Mesenchymal stem cell (in vitro differentiated cells and primary cell): ENCODE measurements at places on chromosomes 6 and 20.

- DNase-seq = no peak
Measured at GRCh38 chr6:22221211-22221610, 75.6 kb downstream of the PRL start.

GRCh38 chr20:10572853-10573252 is 100.9 kb downstream of the JAG1 start:
- DNase-seq = no peak

GRCh38 chr20:14312001-14312400 is 25.4 kb downstream of the FLRT3 start:
- DNase-seq = no peak

DNA sequence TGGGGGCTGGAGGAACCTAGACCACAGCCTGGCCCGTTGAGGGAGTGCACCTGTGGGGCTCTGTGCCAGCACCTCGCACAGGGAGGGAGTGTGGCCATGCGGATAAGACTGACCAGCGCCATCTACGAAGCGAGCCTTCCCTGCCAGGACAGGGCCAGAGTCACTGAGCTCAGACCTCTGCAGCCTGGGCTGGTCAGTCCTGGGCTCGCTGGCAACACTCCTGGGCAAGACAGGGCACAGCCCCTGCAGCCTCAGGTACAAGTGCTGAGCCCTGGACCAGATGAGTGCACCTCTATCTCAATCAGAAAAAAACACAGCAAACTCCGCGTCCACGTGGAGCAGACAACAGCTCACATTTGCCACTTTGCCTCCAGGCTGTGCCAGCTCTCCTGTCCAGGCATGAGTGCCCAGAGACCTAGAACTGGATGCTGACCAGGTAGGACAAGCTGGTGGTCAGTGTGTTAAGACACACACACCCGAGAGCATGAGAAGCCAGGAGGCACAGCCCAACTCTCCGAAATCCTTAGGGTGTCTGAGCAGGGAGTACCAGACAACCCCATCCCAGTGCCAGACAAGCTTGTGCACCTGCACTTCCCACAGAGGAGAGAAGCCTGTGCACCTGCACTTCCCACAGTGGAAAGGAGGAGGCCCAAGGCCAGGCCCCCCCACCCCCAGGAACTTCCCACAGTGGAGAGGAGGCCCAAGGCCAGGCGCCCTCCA is 4.9 kb downstream of the ARFRP1 start:
- no peak for DNase-seq

GRCh38 chr20:40710603-40711002 is 21.6 kb upstream of the MAFB start:
- DNase-seq = no peak

- DNase-seq = no peak
Measured at GRCh38 chr6:1477432-1478090, 88.2 kb downstream of the FOXF2 start.

DNA sequence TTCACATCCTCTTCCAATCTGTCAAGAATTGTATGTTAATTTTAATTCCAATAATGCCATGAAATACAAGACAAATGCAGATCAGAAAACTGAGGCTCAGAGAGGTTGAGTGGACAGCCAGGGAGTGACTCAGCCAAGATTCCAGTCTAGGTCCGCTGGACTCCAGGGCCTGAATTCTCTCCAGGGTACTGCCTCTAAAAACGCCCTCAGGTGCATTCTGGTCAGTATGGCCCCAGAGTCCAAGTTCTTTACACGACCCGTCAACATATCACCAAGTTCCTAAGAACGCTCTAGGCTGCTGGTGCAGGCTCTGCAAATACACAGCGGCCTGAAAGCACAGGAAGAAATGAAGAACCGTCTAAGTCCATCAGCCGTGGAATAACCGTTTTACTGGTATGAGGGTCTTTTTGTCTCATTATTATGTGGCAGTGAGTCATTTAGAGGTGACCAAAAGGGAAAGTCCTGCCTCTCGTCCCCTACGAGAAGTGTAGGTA is 709 bp upstream of the ASXL1 start:
- DNase-seq = no peak

- DNase-seq = no peak
Measured at GRCh38 chr6:11450037-11450436, 87.5 kb upstream of the TMEM170B start.

- DNase-seq = peak; percentile 30
Measured at GRCh38 chr20:58407201-58407873, 18.3 kb downstream of the VAPB start.

DNA sequence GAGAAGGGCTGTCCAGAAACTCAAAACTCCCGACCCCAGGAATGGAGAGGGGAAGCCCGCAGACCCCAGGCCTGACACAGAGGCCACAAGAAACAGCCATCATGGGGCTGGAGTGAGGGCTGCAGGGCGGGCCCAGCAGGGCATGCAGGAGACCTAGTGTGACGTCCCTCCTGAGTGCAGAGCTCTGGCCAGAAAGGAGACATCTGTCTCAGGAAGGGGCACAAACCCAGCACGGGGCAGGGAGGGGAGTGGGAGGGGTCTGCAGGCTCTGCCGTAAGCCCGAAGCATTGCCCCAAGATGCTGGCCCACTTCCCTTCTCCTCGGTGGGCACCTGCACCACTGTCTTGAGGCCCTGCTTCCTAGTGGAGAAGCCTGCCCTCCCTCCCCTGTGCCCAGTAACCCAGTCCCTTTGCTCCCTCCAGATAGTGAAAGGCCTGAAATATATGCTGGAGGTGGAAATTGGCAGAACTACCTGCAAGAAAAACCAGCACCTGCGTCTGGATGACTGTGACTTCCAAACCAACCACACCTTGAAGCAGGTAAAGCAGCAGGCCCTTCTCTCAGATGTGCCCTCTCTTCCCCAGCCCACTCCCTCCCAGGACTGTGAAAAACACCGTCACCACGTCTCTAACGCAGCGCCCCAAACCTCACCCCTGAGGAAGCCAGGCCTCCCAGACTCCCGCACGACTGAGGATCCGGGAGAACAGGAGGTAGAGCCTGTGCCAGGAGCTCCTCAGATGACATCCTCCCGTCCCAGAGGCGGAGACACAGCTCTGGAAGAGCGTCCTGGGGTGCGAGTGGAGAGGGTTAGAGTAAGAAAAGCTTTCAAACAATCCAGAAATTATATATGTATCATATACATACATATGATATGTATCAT is 9.7 kb downstream of the CST7 start:
- no peak for DNase-seq

DNA sequence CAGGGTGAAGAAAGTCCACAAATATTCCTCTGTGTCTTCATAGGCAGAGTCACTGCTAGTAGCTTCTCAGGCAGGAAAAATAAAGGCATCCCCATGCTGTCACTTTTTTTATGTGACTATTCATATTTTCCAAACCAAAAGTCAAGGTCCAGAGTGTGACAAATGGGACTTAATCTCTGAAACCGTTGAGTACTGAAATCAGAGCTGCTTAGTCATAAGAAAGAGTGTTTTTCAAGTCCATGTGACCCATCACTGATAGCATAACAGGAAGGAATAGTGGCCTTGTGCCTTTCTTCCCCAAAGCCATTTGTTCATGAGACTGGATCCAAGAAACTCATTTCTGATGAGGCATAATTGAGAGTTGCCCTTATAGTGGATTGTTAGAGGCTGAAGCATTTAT is 210.3 kb upstream of the TSHZ2 start:
- DNase-seq = peak; percentile 43

- no peak for DNase-seq
Measured at GRCh38 chr20:40234593-40234992, 454.4 kb downstream of the MAFB start.

GRCh38 chr20:59322081-59322480 is 21.7 kb downstream of the EDN3 start:
- no peak for DNase-seq

- peak; percentile 40 for DNase-seq
Measured at GRCh38 chr20:53794529-53795115, 201.0 kb upstream of the ZNF217 start.

- DNase-seq = no peak
Measured at GRCh38 chr6:113442040-113442439, 415.1 kb upstream of the MARCKS start.

DNA sequence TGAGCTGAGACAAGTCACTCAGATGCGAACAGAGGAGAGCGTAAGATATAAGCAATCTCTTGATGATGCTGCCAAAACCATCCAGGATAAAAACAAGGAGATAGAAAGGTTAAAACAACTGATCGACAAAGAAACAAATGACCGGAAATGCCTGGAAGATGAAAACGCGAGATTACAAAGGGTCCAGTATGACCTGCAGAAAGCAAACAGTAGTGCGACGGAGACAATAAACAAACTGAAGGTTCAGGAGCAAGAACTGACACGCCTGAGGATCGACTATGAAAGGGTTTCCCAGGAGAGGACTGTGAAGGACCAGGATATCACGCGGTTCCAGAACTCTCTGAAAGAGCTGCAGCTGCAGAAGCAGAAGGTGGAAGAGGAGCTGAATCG is 9.5 kb upstream of the SNRNP48 start:
- no peak for DNase-seq

GRCh38 chr6:2978923-2979322 is 7.6 kb upstream of the SERPINB6 start:
- no peak for DNase-seq

GRCh38 chr20:61803416-61803914 is 262.2 kb downstream of the TAF4 start:
- peak; percentile 9 for DNase-seq

GRCh38 chr6:129619579-129620233 is 90.3 kb downstream of the ARHGAP18 start:
- DNase-seq = no peak

DNA sequence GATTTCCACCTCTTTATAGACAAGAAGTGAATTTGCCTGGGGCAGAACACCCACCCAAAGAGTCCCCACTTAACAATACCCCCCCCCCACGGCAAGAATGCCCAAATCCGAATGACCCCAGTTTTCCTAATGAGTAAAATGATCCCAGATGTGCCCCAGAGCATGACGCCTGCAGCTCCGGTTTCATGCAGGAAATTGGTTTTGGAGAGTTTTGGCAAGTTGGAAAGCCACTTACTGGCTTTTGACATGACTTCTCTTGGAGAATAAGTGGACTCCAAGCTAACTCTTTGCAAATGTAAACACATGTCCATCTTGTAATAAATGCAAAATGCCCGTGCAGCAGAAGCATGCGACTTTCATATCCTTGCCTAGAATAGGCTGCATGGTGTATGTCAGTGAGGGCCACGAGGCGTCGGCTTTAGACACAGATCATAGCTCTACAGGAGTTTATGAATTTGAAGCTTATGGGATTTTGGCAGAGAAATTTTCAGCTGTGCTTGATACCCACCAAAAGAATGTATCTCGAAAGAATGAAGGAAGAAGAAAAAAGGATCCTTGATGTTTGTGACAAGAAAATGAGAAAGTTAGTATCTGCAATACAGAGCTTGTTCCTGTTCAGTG is 24.2 kb downstream of the EDN3 start:
- DNase-seq = no peak

GRCh38 chr6:100768816-100769351 is 112.2 kb downstream of the ASCC3 start:
- DNase-seq = no peak

DNA sequence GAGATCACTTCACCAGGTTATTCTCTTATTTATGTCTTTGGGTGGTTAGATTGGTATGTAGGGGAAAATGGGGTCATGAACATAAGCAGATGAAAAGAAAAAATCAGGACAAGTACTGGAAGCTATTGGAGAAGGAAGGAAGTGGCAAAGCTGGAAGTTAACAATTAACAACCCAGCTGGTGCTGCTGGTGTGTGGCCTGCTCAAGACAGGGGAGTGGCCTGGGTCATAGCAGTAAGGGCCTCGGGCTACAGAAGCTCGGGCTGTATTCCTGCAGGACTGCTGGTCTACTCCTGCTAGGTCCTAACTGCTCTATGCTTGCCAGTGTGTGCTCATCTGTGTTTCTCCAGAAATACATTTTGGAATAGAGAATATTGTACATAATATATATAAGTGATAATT is 19.6 kb downstream of the MYLIP start:
- no peak for DNase-seq

DNA sequence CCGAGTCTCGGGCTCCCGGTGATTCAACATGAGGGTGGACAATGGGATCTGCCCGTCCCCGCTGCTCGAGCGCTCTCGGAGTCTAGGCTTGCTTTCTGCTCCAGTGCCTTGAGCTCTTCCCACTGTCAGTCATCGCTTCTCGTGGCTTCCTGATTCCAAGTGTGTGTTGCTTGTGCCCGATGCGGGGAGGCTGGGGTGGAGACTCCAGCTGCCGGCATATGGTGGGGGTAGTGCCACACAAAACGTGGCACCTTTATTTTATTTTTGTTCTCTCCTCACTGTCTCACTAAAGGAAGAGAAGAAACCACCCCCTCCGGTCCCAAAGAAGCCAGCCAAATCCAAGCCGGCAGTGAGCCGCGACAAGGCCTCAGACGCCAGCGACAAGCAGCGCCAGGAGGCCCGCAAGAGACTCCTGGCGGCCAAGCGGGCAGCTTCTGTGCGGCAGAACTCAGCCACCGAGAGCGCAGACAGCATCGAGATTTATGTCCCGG is 14.8 kb upstream of the MYL9 start:
- no peak for DNase-seq

GRCh38 chr6:140970485-140970884 is 1162.2 kb upstream of the GJE1 start:
- no peak for DNase-seq

- DNase-seq = peak; percentile 47
Measured at GRCh38 chr20:50467718-50468356, 42.3 kb upstream of the PTPN1 start.

DNA sequence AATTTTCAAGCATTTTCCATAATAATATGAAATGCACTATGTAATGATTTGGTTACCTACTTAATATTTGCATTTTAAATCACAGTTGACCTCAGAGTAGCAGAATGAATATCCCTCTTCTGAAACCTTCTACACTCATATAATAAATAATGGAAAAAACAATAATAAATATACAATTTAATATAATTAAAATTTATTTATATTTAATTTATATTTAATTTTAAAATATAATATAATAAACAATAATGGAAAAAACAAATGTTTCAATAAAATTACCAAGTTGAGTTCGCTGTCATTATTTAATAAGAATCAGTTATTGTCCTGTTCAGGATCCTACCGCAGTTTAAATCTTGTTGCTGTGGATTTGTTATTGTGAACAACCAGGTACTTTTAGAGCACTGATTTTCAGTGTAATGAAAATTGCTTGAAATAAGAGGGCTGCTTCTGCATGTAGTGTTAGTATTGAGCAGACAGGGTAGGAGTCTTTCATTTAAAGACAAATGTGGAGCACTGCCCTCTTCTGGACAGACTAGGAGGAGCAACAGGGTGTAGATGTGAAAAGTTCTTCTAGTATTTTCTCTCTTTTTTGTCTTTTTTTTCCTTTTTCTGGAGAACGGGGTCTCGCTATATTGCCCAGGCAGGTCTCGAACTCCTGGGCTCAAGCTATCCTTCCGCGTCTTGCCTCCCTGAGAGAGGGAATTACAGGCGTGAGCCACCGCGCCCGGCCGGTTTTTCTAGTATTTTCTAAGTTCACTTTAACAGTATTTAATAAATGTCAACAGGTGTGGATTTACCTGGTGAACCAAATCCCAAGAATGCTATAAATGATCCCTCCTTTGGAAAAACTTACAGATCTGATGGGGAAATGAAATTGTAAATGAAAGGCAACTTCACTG is 13.6 kb downstream of the TRAPPC3L start:
- DNase-seq = peak; percentile 81

GRCh38 chr6:100281471-100281901 is 183.2 kb downstream of the SIM1 start:
- peak; percentile 20 for DNase-seq

GRCh38 chr20:2093159-2093781 is 8.4 kb upstream of the STK35 start:
- DNase-seq = no peak

GRCh38 chr6:1618311-1619097 is 8.8 kb downstream of the FOXC1 start:
- no peak for DNase-seq

GRCh38 chr20:12086359-12086758 is 168.7 kb downstream of the BTBD3 start:
- no peak for DNase-seq
